ENCODE measurements at places on chromosomes 1 and 21.

DNA sequence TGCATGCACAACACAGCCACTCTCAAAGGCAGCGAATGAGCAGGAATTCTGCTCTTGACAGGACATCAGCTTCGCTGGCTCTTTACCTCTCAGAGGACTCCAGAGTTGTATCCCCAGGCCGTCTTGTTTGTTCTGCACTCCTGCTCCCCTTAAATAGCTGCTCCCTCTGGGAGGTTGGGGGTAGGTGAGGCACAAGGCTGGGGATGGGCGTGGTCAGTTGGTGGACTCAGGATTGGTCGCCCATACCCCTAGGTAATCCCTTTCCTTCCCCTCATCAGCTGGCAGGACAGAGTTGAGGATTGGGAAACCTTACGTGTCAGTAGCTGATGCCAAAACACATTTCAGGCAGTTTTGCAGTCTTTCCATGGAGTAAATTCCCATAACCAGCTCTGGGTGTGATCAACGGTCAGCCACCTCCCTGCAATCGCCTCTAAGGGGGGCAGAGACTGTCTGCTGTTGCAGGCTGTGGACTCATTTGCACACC is at the start of gene PLA2G2A:
Gene PLA2G2A, minus strand, starts transcription at position 125 of the 484 bp plus-strand sequence. CDS start 845 bp downstream, outside the sequence.
- DNase-seq, result no peak

DNA sequence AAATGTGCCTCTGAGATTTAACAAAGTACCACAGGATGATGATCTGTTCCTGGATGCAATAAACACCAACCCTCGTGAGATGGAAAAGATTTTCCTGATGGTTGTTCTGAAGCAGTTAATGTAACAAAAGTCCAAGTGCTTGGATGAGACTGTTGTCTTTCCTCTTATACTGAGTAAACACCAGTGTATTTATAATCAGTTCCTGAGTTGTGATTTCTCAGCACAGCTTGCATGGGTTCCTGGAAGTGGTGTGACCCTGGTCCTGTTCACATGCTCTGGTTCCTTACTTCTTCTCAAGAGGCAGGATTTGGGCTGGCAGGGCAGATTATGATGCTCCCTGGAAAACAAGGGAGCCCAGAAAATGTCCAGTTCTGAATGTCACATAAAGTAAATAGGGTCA is 208.2 kb upstream of the USP24 start:
- DNase-seq, result no peak

- peak; percentile 99 for DNase-seq
Observed at GRCh38 chr1:153773096-153773921, 1.9 kb upstream of the SLC27A3 start.

GRCh38 chr1:53326598-53327181 is 1.2 kb downstream of the LRP8 start:
- DNase-seq, result peak; percentile 7

- peak; percentile 75 for DNase-seq
Observed at GRCh38 chr1:117735045-117735992, 129.5 kb downstream of the TENT5C start.

GRCh38 chr1:171037626-171038025 is 53.1 kb upstream of the FMO3 start:
- no peak for DNase-seq

DNA sequence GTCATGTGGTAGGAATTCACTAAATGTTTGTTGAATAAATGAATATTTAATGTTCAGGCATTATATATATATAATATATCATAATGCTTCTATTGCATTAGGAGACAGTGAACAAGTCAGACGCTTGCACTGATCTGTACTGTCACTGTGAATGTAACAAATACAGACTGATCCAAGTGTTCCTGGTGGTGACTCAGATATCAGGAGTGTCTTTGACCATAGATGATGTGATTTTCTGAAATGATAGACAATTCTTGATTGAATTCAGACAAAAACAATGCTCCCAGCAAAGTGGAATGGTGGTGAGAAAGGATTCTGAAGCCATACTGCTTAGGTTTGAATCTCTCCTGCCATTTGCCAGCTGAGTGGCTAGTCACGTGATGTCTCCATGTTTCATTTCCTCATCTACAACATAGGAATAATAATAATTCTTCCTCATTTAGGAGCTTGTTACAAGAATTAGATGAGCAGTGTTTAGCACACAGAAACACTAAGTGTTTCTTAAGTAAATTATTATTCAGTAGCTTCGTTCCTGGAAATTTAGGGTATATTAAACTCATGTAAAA is 71.0 kb downstream of the OLFML2B start:
- peak; percentile 34 for DNase-seq

GRCh38 chr1:86035101-86035500 is 121.5 kb downstream of the COL24A1 start:
- DNase-seq, result no peak

DNA sequence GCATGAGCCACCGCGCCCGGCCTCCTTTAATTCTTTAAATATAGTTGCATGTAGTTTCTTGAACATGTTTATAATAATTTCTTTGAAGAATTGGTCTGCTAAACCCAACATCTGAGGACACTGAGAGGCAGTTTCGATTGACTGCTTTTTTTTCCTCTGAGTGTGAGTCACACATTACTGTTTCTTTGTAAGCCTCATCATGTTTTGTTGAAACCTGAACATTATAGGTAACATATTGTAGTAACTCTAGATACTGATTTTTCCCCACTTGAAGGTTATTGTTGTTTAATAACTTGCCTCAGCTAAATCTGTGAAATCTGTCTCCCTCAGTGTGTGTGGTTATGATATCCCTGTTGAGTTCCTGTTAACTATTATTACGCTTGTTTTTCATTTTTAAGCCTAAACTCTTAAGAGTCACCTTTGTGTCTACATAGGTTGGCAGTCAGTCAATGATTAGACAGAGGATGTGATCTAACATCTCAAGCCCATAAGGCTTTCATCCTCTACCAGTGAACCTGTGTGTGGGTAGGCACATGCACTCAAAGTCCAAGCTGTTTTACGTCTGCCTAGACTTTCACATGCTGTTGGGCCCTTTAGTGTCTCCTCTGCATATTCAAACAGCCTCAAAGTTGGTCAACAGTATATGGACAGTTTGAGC is 155.5 kb downstream of the KCNH1 start:
- no peak for DNase-seq

- no peak for DNase-seq
Observed at GRCh38 chr21:41755934-41756773, 10.7 kb downstream of the RIPK4 start.

- DNase-seq, result peak; percentile 10
Observed at GRCh38 chr1:61221642-61222041, 139.3 kb downstream of the NFIA start.

GRCh38 chr1:56444960-56445646 is 134.3 kb downstream of the PLPP3 start:
- DNase-seq, result peak; percentile 61

DNA sequence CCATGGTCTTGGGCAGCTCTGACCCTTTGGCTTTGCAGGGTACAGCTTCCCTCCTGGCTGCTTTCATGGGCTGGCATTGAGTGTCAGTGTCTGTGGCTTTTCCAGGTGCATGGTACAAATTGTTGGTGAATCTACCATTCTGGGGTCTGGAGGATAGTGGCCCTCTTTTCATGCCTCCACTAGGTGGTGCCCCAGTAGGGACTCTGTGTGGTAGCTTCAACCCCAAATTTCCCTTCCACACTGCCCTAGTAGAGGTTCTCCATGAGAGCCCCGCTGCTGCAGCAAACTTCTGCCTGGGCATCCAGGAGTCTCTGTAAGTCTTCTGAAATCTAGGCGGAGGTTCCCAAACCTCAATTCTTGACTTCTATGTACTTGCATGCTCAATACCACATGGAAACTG is 494.5 kb upstream of the LRRC7 start:
- no peak for DNase-seq
